ENCODE measurements at places on chromosomes 3 and 15. TPM values are rescaled to one million over a fixed set of nuclear protein-coding genes. Genes with fewer than 3 reads are reported as not detected.

Gene NANOGP8
- 2.2 TPM for total RNA-seq

Gene GATA2
- 1.4 TPM for total RNA-seq

Gene CCDC54
- not detected for total RNA-seq

Gene CHL1
- 71.7 TPM for total RNA-seq

Gene ESYT3
- total RNA-seq = 3.9 TPM

Gene ALCAM
- 76.6 TPM for total RNA-seq

Gene HCN4
- 0.35 TPM for total RNA-seq

Gene GOLGA6L25
- total RNA-seq = 2.2 TPM

Gene SLC22A14
- 0.21 TPM for total RNA-seq

Gene ETV5
- 6.4 TPM for total RNA-seq

Gene MRPL47
- 80.1 TPM for total RNA-seq

Gene CTXN2
- total RNA-seq = 0.63 TPM

Gene MST1R
- 1.3 TPM for total RNA-seq

Gene ITGB5
- 100 TPM for total RNA-seq

Gene HMG20A
- 39.4 TPM for total RNA-seq

Gene C15orf62
- total RNA-seq = 1.3 TPM

Gene SKIL
- total RNA-seq = 41.4 TPM

Gene CP
- 7.1 TPM for total RNA-seq

Gene TNFSF10
- 11.0 TPM for total RNA-seq

Gene GNAT1
- total RNA-seq = 0.14 TPM

Gene HESX1
- total RNA-seq = 3.0 TPM

Gene KCNMB3
- total RNA-seq = 2.6 TPM

Gene GOLGA6A
- 5.1 TPM for total RNA-seq

Gene PLS1
- total RNA-seq = 1.9 TPM

Gene ENTPD3
- total RNA-seq = 0.38 TPM

Gene SMC4
- 106 TPM for total RNA-seq

Gene RTP1
- 0.29 TPM for total RNA-seq

Gene C3orf52
- 0.38 TPM for total RNA-seq

Gene TYRO3
- 15.8 TPM for total RNA-seq

Gene PLCH1
- 3.7 TPM for total RNA-seq

Gene SEMA5B
- 28.4 TPM for total RNA-seq

Gene CCNB2
- 4.9 TPM for total RNA-seq

Gene CIDEC
- total RNA-seq = not detected

Gene WNT7A
- 8.7 TPM for total RNA-seq

Gene NUTM1
- total RNA-seq = 0.16 TPM

Gene SATB1
- 22.9 TPM for total RNA-seq
